H7 (cell line): ENCODE measurements at places on chromosomes 4 and X.

DNA sequence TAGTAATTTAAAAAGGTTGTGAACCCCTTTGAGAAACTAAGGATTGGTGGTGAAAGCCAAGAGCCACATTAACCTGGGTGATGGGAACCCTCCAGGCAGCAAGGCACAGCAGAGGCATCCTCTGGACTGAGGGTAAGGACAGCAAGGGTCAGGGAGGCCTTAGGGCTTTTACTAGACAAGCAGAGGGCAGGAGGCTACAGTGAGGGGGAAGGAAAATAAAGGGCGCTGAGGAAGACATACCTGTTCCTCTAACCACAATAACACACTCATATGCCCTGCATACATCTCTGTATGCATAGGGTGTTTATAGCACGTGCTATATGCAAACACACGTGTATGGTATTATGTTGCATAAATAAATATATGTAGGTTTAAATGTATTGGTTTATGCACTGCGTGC, 18.7 kb downstream of the GPM6B start:
- no peak for DNase-seq

GRCh38 chr4:112901962-112902411, 147.5 kb upstream of the ANK2 start:
- no peak for DNase-seq

- peak; percentile 88 for DNase-seq
These were observed 978 bp downstream of the HS6ST2 start for GRCh38 chrX:132957211-132958090.

- no peak for DNase-seq
These were observed 39.6 kb downstream of the TMEM164 start for GRCh38 chrX:110042496-110042895.

DNA sequence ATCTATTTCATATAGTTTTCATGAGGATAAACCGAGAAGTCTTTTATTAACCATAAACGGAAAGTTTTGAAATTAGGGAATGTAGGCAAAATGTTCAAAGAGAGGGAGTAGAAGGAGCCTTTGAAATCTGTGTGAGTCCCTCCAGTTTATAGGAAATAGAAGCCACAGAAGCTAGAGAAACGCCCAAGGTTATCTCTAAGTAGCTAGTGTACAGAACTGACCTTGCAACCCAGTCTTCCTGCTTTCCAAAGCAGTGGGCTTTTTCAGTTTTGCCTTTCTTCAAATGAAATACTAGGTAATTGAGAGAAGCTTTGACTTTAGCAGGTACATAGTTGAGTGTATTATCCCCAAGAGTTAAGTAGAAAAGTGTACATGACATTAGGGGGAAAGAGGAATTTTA, 39.4 kb downstream of the STIM2 start:
- no peak for DNase-seq

DNA sequence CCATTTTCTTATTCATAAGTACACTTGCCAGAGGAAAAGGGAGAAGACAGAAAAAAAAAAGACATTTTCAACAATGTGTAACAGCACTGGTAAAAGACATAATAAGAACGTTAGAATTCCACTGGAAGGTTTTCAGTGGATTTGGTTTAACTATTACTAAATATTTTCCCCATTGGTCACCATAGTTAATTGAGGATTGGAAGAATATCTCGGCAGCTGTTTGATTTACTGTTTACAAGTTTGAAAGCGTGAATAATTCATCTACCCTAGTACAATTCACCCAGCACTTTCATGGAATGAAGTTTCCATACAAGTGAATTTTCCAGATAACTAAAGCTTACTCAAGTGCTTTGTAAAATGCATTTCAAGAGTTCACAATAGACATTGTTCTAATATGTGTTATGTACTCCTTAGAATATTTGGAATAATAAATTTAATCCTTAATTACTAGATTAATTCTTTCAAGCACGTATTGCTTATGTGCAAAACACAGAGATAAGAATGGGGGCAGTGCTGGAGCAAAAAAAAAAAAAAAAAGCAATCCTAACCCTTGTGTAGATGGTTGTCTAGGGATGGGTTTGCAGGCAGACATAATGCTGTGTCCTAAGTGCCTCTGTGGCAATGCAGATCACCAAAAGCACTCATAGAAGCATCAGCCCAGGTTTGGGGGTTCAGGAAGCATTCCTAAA, 57.1 kb downstream of the ENPEP start:
- no peak for DNase-seq

GRCh38 chr4:64479338-64479737, 70.1 kb upstream of the TECRL start:
- no peak for DNase-seq

DNA sequence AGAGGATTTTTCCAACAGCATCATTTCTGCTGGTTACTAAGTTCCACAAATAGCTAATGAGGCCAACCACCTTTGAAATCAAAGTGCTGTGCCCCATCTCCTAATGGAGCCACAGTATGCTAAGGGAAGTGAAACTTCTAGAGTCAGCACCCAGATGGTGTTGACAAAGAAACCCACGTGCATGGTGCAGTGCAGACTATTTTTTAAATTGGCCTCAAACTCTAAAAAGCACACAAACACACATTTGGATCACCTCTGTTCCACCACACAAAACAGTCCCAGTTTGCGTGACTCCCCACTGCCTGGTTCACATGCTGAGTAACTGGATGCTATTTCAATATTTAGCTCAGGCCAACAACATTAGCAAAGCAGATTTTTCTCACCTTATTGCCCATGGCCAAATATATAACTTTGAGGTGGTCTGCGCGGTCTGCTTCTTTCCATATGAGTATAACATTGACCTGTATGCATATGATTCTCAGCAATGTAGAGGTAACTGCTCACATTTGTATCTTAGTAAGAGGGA, 69.9 kb downstream of the AMELX start:
- DNase-seq, result no peak

GRCh38 chr4:184169225-184169867, 48.3 kb downstream of the ENPP6 start:
- peak; percentile 49 for DNase-seq

- no peak for DNase-seq
These were observed 388.0 kb downstream of the CCSER1 start for GRCh38 chr4:90515191-90515590.

GRCh38 chr4:8582436-8582835, 2.2 kb downstream of the GPR78 start:
- peak; percentile 23 for DNase-seq

DNA sequence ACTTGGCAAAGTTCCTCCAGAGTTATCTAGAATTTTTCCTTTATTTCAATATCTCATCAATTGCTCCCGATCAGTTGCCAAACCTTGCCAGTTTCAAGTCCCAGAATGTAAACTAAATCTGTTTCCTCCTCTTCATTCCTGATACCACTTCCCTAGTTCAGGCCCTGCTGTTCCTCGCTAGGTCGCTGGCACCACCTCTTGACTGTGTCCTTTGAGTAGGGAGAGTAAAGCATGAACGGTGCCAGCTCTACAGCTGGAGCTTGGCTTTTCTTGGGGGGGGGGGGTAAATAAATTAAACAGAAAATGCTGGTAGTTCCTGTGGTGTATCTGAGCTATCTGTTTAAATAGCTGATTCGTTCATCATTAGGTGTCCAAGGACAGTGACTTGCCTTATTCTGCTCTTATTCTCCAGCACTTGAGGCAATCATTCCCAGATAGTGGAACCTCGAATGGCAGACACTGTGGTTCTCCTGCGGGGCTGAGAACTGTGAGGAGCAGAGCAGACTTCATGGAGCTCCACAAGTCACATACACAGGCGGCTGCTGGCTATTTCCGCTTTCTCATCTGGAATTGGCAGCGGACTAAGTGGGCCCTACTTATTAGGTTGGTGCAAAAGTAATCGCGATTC, 168.3 kb upstream of the FAT1 start:
- DNase-seq, result no peak

- DNase-seq, result no peak
These were observed 124.5 kb upstream of the GIMD1 start for GRCh38 chr4:106493086-106493485.

GRCh38 chr4:38980903-38981676, 51.1 kb downstream of the TMEM156 start:
- DNase-seq, result no peak

- no peak for DNase-seq
These were observed 117.3 kb downstream of the FAM133A start for GRCh38 chrX:93791304-93791703.
